ENCODE measurements at places on chromosomes 5 and 9. TPM values are rescaled to one million over a fixed set of nuclear protein-coding genes. Genes with fewer than 3 reads are reported as not detected.
A peak's percentile ranks its signal among the peaks of the same experiment; 100 is the strongest.

GRCh38 chr9:84773022-84773421 is 103.5 kb downstream of the NTRK2 start:
- H3K36me3 ChIP-seq: no peaks in the 10 kb centered on the region
- peak; percentile 50 for DNase-seq
- no peak overlapping the region for H3K27ac ChIP-seq
- H3K27me3 ChIP-seq: no peaks in the 10 kb centered on the region
- H3K4me3 ChIP-seq: no peak overlapping the region

- H3K4me3 ChIP-seq: no peak overlapping the region
- no peaks in the 10 kb centered on the region for H3K36me3 ChIP-seq
- H3K4me1 ChIP-seq: 0 out of 2 replicates have a peak, but pooled peaks cover 4% of the 10 kb centered on the region
- no peak for DNase-seq
These were observed 42.5 kb upstream of the RXRA start for GRCh38 chr9:134283692-134284265.

DNA sequence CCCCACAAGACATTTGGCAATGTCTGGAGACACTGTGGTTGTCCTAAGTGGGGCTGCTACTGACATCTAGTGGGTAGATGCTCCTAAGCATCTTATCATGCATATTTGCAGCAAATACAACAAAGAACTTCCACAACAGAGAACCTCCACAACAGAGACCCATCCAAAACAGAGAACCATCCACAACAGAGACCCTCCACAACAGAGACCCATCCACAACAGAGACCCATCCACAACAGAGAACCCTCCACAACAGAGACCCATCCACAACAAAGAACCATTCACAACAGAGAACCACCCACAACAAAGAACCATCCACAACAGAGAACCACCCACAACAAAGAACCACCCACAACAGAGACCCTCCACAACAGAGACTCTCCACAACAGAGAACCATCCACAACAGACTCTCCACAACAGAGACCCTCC is 32.8 kb downstream of the ARPC5L start:
- peak; percentile 64 for DNase-seq
- H3K36me3 ChIP-seq: peaks cover 9% of the 10 kb centered on the region
- no peak overlapping the region for H3K27ac ChIP-seq
- H3K4me1 ChIP-seq: no peaks in the 10 kb centered on the region
- no peak overlapping the region for H3K4me3 ChIP-seq

DNA sequence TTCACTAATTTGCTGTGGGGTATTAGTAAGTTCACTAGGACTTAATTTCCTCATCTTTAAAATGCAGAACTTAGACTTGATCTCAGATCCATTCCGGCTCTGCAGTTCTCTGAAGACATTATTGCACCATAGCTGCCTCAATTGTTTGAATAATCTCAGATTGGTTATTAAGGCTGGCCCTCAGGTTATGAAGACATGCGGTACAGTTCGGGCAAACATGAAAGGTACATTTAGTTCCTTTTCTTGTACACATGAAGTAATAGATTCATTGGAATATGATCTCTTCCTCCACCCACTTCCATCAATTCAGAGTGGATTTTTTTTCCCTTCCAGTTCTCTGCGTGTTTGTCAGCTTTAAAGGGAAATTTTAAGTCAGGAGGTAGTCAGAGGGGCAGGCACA is 28.0 kb downstream of the ATP6V0E1 start:
- no peaks in the 10 kb centered on the region for H3K36me3 ChIP-seq
- no peaks in the 10 kb centered on the region for H3K27me3 ChIP-seq
- H3K27ac ChIP-seq: no peak overlapping the region
- peaks cover 13% of the 10 kb centered on the region for H3K4me1 ChIP-seq
- no peak overlapping the region for H3K4me3 ChIP-seq
- DNase-seq: no peak

GRCh38 chr9:1207686-1208085 is 157.5 kb downstream of the DMRT2 start:
- peak overlapping the region; percentile 54 for H3K4me3 ChIP-seq
- peak; percentile 93 for DNase-seq
- H3K4me1 ChIP-seq: peaks cover 23% of the 10 kb centered on the region
- no peaks in the 10 kb centered on the region for H3K36me3 ChIP-seq
- peak overlapping the region; percentile 96 for H3K27ac ChIP-seq
- no peaks in the 10 kb centered on the region for H3K27me3 ChIP-seq

- no peak overlapping the region for H3K4me3 ChIP-seq
- no peak overlapping the region for H3K27ac ChIP-seq
- no peaks in the 10 kb centered on the region for H3K27me3 ChIP-seq
- peak; percentile 61 for DNase-seq
- peaks cover 28% of the 10 kb centered on the region for H3K4me1 ChIP-seq
These were observed 14.0 kb downstream of the TMEM174 start for GRCh38 chr5:73186976-73187375.

DNA sequence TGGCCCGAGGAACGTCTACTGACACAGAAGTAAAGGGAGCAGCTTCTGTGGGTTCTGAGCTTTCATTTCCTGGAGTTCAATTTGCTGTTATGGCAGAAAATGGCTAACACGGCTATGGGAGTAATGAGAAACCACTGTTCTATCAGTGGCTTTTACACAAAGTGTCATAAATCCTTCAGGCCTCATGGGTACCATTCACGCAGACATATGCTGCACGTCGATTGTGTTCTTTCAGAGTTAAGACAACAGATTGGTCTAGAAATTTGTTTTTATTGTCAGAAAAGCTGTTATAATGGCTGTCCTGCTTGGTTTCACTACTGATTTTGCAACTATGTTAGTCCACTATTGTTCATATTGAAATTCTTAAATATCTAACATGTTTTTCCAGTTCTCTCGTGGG is 135.4 kb downstream of the ALDH1A1 start:
- H3K27me3 ChIP-seq: peaks cover 6% of the 10 kb centered on the region
- H3K4me1 ChIP-seq: no peaks in the 10 kb centered on the region
- no peaks in the 10 kb centered on the region for H3K36me3 ChIP-seq
- no peak overlapping the region for H3K27ac ChIP-seq
- no peak for DNase-seq

DNA sequence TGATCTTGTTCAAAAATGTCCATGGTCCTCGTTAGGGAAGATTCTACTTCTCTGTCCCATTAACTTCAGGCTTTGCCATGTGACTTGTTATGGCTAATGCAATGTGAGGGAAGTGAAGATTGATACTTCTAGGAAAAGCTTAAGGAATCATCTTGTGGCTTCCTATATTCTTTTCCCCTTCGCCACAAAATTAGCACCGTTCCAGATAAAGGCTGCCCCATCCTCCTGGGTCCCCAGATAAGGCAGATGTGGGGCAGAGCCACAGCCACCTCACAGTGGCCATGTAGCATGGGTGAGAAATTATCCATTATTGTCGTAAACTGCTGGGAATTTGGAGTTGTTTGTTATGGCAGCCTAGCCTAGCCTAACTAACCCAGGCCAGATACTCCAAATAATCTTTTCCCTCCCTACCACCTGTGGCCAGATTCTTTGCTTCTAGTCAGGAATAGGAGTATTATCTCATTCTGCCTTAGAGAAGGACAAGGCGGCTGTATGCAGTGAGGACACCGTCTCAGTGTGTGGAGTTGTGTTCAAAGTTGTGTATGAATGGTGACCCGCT is 31.9 kb upstream of the BOD1 start:
- H3K4me3 ChIP-seq: no peak overlapping the region
- H3K36me3 ChIP-seq: no peaks in the 10 kb centered on the region
- DNase-seq: no peak
- H3K27me3 ChIP-seq: peaks cover 33% of the 10 kb centered on the region

- no peak overlapping the region for H3K4me3 ChIP-seq
- DNase-seq: no peak
- peaks cover 8% of the 10 kb centered on the region for H3K4me1 ChIP-seq
- H3K27me3 ChIP-seq: no peaks in the 10 kb centered on the region
- no peak overlapping the region for H3K27ac ChIP-seq
These were observed 83.7 kb upstream of the DNAH5 start for GRCh38 chr5:14028188-14028587.

GRCh38 chr5:73278693-73279092 is 105.7 kb downstream of the TMEM174 start:
- H3K36me3 ChIP-seq: no peaks in the 10 kb centered on the region
- H3K4me1 ChIP-seq: peaks cover 36% of the 10 kb centered on the region
- no peak overlapping the region for H3K27ac ChIP-seq

- H3K36me3 ChIP-seq: 0 out of 2 replicates have a peak, but pooled peaks cover 6% of the 10 kb centered on the region
- no peaks in the 10 kb centered on the region for H3K27me3 ChIP-seq
- peaks cover 7% of the 10 kb centered on the region for H3K4me1 ChIP-seq
These were observed 13.9 kb downstream of the SGCD start for GRCh38 chr5:156340893-156341292.

- no peak for DNase-seq
- no peaks in the 10 kb centered on the region for H3K27me3 ChIP-seq
- no peak overlapping the region for H3K27ac ChIP-seq
- H3K36me3 ChIP-seq: no peaks in the 10 kb centered on the region
- no peaks in the 10 kb centered on the region for H3K4me1 ChIP-seq
- H3K4me3 ChIP-seq: no peak overlapping the region
These were observed 273.0 kb upstream of the CTNND2 start for GRCh38 chr5:12177225-12177624.

GRCh38 chr5:93926831-93927620 is 185.6 kb upstream of the POU5F2 start:
- no peaks in the 10 kb centered on the region for H3K36me3 ChIP-seq
- peak; percentile 58 for DNase-seq

GRCh38 chr5:172178991-172179989 is 8.7 kb downstream of the STK10 start:
- no peak overlapping the region for H3K4me3 ChIP-seq
- no peak overlapping the region for H3K27ac ChIP-seq
- H3K27me3 ChIP-seq: no peaks in the 10 kb centered on the region
- DNase-seq: no peak
- no peaks in the 10 kb centered on the region for H3K4me1 ChIP-seq

- no peak overlapping the region for H3K4me3 ChIP-seq
- H3K27me3 ChIP-seq: no peaks in the 10 kb centered on the region
- H3K4me1 ChIP-seq: no peaks in the 10 kb centered on the region
- no peak for DNase-seq
These were observed 58.9 kb downstream of the CDK5RAP2 start for GRCh38 chr9:120521101-120521500.

DNA sequence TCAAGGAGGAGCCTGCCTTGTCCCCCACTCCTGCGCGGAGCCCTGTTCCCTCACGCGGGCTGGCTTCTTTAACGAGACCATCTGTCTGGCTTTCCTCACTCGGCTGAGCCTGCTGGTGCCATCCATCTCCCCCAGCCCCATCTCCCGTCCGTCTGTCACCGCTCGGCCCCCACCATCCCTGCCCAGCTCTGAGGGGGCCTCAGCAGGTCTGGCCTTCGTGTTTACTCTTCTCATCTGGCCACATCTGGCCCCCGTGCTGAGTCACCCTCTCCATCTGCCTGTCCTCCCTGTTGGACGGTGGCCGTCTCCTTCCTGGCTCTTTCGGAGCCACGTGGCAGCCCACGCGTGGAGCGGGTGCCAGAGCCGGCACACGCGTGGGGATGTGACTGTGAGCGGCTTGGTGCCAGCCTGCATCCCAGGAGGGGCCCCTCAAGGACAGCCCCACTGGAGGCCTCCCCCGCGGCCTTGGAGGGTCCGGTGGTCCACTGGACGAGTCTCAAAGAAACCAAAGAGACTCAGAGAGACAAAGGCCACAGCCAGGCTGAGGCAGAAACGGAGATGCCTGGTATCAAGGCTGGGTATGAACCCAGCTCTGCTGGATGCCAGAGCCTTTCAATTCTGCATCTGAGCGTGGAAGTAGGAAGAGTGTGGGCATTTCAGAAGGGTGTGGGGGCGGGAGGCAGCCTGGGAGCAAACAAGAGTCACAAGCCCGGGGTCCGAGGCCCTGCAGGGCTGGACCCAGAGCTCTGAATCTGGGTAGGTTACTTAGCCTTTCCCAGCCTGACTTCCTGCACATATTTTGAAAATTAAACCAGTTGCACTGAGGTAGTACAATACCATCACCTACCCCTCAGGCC is 76.7 kb upstream of the UNC5A start:
- H3K27me3 ChIP-seq: peaks cover 39% of the 10 kb centered on the region
- no peaks in the 10 kb centered on the region for H3K36me3 ChIP-seq
- H3K27ac ChIP-seq: no peak overlapping the region
- peak; percentile 42 for DNase-seq
- H3K4me1 ChIP-seq: no peaks in the 10 kb centered on the region
- H3K4me3 ChIP-seq: no peak overlapping the region

- H3K27me3 ChIP-seq: no peaks in the 10 kb centered on the region
- peak overlapping the region; percentile 14 for H3K4me3 ChIP-seq
- H3K27ac ChIP-seq: peak overlapping the region; percentile 89
- H3K36me3 ChIP-seq: no peaks in the 10 kb centered on the region
- peak; percentile 96 for DNase-seq
These were observed 33.0 kb upstream of the SLC25A51 start for GRCh38 chr9:37936965-37937364.

DNA sequence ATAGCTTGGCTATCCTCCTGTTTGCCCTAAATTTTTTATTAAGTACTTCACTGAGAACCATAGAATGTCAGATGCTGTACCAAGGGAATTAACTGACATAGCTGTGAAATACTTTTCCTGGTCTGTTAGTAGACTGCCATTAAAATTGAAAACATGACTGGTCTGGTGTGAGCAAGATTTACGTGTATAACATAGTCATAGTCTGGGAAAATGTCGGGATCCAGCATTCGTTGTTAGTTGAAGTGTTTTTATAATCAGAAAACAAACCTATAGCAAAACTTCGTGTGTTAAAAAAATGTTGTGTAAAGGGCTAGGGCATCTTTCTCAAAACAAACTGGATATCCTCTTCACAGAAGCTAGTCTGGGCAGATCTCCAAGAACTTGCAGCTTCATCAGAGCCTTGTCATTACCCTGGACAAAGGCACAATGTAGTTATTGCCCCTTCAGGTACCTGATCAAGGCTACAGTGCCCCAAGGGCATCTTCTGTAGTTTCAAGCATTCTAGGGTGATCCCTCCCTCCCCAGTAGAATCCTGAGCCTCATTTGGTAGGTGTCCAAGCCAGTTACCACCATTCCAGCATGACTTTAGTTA is 454.2 kb upstream of the SGCD start:
- H3K36me3 ChIP-seq: no peaks in the 10 kb centered on the region
- peaks cover 15% of the 10 kb centered on the region for H3K4me1 ChIP-seq
- H3K27ac ChIP-seq: peak overlapping the region; percentile 27
- DNase-seq: peak; percentile 65

Gene PCDHB15
- total RNA-seq: 2.8 TPM

Gene PCDHA9
- total RNA-seq: not detected

Gene MTRR
- 44.0 TPM for total RNA-seq

Gene SLC45A2
- not detected for total RNA-seq

Gene PGM5
- not detected for total RNA-seq

Gene NUDT2
- total RNA-seq: 7.6 TPM

Gene SLC6A3
- not detected for total RNA-seq

Gene RFESD
- total RNA-seq: 1.2 TPM

Gene CMBL
- total RNA-seq: 4.0 TPM

Gene UAP1L1
- total RNA-seq: 5.2 TPM

Gene TAF11L5
- total RNA-seq: not detected

All from GM23248 (cell line).